Activated B cell treated with CpG ODN at 0.5 μM for 24 hours (primary cell): ENCODE measurements at places on chromosomes 7 and 10. TPM values are rescaled to one million over a fixed set of nuclear protein-coding genes. Genes with fewer than 3 reads are reported as not detected.
A peak's percentile ranks its signal among the peaks of the same experiment; 100 is the strongest.

GRCh38 chr7:23055582-23056178 is 41.8 kb upstream of the HYCC1 start:
- no peaks in the 10 kb centered on the region for H3K36me3 ChIP-seq
- H3K4me3 ChIP-seq, result no peak overlapping the region
- no peaks in the 10 kb centered on the region for H3K27me3 ChIP-seq
- H3K4me1 ChIP-seq, result no peaks in the 10 kb centered on the region
- no peak overlapping the region for H3K27ac ChIP-seq

DNA sequence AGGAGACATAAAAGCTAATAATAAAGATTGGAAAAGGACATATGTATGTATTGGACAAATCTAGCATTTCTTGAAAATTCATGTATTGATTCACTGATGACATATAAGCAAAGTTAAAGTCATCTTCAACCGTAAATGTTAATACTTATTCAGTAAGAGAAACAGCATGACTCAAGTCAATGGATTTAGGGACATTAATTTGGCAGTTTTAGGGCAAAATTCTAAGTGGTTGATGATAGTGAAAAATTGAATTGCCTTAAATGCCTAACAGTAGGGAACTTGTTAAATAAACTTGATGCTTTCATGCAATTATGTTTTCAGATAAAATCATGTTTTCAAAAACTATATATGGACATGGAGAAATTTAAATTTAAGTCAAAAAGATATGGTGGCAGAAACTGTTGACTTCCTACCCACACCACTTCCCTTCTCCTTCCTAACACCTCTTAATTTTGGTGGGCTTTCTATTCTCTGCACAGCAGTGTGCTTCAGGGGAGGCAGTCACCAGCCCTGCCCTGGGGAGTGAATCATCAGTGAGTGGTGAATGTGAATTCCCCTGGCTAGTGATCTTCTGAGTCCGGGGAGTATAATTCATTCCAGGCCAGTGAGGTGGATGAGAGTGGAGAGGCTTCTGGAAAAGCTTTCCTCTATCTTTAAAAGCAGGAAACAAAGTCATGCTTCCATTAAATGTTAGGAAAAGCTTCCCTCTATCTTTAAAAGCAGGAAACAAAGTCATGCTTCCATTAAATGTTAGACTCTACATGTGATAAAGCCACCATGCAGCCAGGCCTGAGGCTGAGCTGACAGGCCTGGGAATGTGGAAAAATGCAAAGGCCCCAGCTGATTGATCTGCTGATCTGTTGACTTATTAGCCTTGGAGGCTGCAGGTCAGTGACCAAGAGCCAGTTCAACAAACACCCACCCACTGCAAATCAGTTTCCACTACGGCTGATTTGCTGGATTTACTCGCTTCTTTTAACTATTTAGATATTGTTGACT is 25.2 kb upstream of the ITGB1 start:
- DNase-seq, result no peak
- peaks cover 2% of the 10 kb centered on the region for H3K36me3 ChIP-seq

- H3K4me1 ChIP-seq, result no peaks in the 10 kb centered on the region
- no peak overlapping the region for H3K4me3 ChIP-seq
- no peak overlapping the region for H3K27ac ChIP-seq
- H3K36me3 ChIP-seq, result no peaks in the 10 kb centered on the region
These were observed 71.7 kb downstream of the PPP1R17 start for GRCh38 chr7:31758755-31759154.

GRCh38 chr7:73623798-73624668 is at the start of gene MLXIPL:
MLXIPL (minus strand) TSS chr7:73624522; CDS start chr7:73624492, 30 bp downstream.
- peaks cover 40% of the 10 kb centered on the region for H3K27me3 ChIP-seq
- no peaks in the 10 kb centered on the region for H3K36me3 ChIP-seq
- H3K4me1 ChIP-seq, result peaks cover 11% of the 10 kb centered on the region
- DNase-seq, result peak; percentile 21
- peak within 1 kb of the TSS; percentile 15 for H3K4me3 ChIP-seq

- peaks cover 35% of the 10 kb centered on the region for H3K4me1 ChIP-seq
- DNase-seq, result no peak
- H3K27me3 ChIP-seq, result no peaks in the 10 kb centered on the region
- H3K4me3 ChIP-seq, result no peak overlapping the region
These were observed 3.3 kb downstream of the MAD1L1 start for GRCh38 chr7:2229467-2229866.

DNA sequence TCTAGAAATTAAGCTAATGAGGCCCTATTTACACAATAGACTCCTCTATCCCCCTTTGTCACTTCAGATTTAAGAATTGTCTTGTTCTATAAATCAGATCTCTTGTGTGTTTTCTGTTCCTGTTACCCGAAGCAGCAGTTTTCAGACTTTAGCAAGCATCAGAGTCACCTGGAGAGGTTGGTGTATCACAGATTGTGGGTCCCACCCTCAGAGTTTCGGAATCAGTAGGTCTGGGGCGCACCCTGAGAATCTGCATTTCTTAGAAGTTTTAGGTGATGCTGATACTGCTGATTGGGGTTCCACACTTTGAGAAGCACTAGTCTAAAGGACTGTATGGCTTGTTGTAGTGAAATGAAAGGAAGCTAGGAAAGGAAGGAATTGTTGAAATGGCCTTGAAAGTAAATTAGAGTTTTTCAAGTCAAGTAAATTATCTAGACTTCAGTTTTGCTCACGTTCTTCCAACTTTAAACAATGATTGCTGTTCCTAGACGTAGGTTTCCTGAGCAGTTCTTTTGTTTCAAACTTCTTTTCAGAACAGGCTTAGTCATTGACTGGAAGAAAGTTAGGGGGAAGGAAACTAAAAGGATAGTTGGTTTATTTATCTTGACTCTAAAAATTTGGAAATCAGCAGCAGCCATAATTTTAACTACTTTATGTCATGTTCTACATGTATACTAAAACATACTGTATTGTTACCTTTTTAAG is 15.7 kb downstream of the BPGM start:
- no peak for DNase-seq
- no peak overlapping the region for H3K27ac ChIP-seq
- H3K27me3 ChIP-seq, result no peaks in the 10 kb centered on the region
- no peaks in the 10 kb centered on the region for H3K4me1 ChIP-seq
- peaks cover 69% of the 10 kb centered on the region for H3K36me3 ChIP-seq

DNA sequence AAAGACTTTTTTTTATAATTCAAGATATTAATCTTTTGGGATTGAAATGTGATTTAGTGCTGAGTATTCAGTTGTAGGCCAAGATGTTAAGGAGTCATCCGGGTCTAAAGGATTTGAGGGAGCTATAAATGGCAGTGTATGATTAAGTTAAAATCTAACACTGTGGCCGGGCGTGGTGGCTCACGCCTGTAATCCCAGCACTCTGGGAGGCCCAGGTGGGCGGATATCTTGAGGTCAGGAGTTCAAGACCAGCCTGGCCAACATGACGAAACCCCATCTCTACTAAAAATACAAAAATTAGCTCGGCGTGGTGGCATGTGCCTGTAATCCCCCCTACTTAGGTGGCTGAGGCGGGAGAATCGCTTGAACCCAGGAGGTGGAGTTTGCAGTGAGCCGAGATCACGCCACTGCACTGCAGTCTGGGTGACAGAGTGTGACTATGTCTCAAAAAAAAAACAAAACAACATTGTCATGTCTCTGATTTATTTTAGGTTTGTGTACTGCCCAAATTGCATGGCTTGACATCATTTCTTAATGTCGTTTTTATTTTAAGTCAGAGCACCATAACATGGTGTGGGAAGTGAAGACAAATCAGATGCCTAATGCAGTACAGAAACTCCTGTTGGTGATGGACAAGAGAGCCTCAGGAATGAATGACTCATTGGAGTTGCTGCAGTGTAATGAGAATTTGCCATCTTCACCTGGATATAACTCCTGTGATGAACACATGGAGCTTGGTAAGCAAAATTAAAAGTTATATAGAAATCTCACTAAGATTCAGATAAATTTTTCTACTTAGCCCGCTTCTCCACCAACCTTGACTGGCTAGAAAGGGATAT is 10.7 kb downstream of the HBP1 start:
- no peak overlapping the region for H3K27ac ChIP-seq
- no peaks in the 10 kb centered on the region for H3K27me3 ChIP-seq
- no peak for DNase-seq
- H3K4me1 ChIP-seq, result peaks cover 41% of the 10 kb centered on the region
- H3K36me3 ChIP-seq, result peaks cover 52% of the 10 kb centered on the region

DNA sequence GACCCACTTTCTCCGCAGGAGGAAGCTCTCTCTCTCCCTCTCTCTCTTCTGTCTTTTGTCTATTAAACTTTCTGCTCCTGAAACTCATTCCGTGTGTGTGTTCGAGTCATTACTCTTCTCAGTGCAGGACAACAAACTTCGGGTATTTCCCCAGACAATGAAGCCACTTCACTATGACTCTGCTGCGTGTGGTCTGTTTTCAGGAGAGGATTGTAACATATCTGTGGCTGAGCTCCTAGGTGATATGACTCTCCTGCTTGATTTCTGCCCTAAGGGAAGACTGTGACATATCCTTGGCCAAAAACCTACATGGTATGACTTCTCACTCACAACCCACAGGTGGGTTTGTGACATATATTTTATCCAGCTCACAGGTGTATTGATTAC is 39.9 kb upstream of the ZNF107 start:
- DNase-seq, result no peak
- H3K27ac ChIP-seq, result no peak overlapping the region
- H3K36me3 ChIP-seq, result no peaks in the 10 kb centered on the region
- no peaks in the 10 kb centered on the region for H3K27me3 ChIP-seq
- H3K4me1 ChIP-seq, result peaks cover 5% of the 10 kb centered on the region
- no peak overlapping the region for H3K4me3 ChIP-seq

DNA sequence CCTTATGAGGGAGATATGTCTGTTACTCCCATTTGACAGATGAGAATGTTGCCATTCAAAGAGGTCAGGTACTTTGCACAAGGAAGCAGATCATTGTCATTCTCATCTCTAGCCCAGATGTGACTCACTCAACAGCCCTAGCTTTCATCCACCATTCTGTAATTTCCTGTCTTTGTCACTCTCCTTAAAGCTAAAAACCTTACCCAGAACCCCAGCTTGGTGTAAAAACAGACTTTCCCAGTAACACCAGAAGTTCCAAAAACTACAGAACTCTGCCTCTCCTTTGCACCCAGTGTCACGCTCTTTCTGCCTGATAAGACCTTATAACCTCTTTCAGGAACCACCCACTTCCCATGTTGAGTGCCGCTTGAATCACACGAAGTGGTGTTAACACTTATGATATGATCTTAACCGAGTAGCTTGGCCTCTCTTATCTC is 89.1 kb upstream of the SP4 start:
- H3K4me1 ChIP-seq, result peaks cover 3% of the 10 kb centered on the region
- H3K4me3 ChIP-seq, result no peak overlapping the region
- H3K36me3 ChIP-seq, result no peaks in the 10 kb centered on the region

DNA sequence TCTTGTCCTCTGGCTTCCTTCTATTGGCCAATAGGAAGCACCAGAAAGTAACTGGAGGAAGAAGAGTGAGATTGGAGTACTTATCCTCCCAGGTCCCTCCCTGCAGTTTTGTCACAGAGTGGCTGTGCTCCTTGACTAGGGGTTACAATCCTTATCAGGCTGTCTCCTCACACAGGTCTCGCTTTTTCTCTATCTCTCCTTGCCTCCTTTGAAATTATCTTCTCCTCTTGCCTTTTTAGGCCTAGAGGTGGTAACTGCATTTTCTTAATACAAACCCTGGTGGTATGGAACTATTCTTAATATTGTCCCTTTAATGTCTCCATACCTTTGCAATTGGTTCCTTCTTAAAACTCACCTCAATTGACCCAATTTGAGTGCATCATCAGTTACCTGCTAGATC is 2.7 kb downstream of the PRSS37 start:
- H3K4me3 ChIP-seq, result no peak overlapping the region
- no peak overlapping the region for H3K27ac ChIP-seq
- DNase-seq, result no peak
- H3K27me3 ChIP-seq, result peaks cover 4% of the 10 kb centered on the region

- H3K27ac ChIP-seq, result no peak overlapping the region
- DNase-seq, result no peak
- no peaks in the 10 kb centered on the region for H3K4me1 ChIP-seq
- no peak overlapping the region for H3K4me3 ChIP-seq
- no peaks in the 10 kb centered on the region for H3K27me3 ChIP-seq
These were observed 855.9 kb downstream of the GRID1 start for GRCh38 chr10:85510682-85511081.

DNA sequence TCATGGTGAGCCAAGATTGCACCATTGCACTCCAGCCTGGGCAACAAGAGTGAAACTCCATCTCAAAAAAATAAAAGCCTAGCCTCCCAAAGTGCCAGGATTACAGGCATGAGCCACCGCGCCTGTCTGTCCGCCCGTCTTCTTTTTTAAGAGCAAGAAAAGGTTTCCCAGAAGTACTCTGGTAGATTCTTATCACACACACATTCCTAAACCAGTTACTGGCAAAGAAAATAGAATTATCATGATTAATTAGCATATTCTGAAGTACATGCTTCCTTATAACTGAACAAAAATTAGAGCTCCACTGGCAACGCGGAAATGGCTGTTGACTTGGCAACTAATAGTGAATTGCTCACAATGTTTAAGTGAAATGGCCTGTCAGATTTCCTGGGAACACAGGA is 87.0 kb downstream of the ADK start:
- DNase-seq, result no peak
- H3K27ac ChIP-seq, result no peak overlapping the region
- peaks cover 5% of the 10 kb centered on the region for H3K4me1 ChIP-seq

- no peak for DNase-seq
- H3K4me1 ChIP-seq, result no peaks in the 10 kb centered on the region
- peaks cover 27% of the 10 kb centered on the region for H3K27me3 ChIP-seq
- no peaks in the 10 kb centered on the region for H3K36me3 ChIP-seq
- H3K27ac ChIP-seq, result no peak overlapping the region
These were observed 94.9 kb upstream of the MGMT start for GRCh38 chr10:129372172-129372571.

CAMK1D gene
- 51.7 and 58.8 TPM in 2 replicates for total RNA-seq

ARL3 gene
- total RNA-seq, result 4.1 and 5.1 TPM in 2 replicates

CCT6A gene
- 149 and 158 TPM in 2 replicates for total RNA-seq

LDB3 gene
- not detected in 2 replicates for total RNA-seq

ANKRD7 gene
- total RNA-seq, result not detected in 2 replicates

SYNPO2L gene
- 0.05 TPM in 1 of 2 replicates, not detected in the other for total RNA-seq

RP9 gene
- 27.4 and 29.6 TPM in 2 replicates for total RNA-seq

HTRA1 gene
- total RNA-seq, result not detected in 2 replicates
